ENCODE measurements at places on chromosomes 2 and 18.

GRCh38 chr2:16090650-16091575 is 150.6 kb downstream of the MYCN start:
- no peak for DNase-seq

DNA sequence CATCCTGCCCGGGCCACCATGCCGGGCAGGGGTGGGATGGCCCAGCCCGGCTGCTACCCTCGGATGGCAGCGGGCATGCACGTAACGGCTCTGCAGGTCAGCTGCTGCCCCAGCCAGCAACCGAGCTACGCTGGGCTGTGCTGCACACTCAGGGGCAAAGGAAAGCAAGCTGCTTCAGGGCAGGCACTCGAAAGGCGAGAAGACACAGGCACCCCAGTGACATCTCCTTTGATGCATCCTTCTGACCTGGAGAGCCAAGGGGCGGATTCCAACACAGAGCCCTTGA is 8.8 kb downstream of the HDAC4 start:
- DNase-seq: no peak

DNA sequence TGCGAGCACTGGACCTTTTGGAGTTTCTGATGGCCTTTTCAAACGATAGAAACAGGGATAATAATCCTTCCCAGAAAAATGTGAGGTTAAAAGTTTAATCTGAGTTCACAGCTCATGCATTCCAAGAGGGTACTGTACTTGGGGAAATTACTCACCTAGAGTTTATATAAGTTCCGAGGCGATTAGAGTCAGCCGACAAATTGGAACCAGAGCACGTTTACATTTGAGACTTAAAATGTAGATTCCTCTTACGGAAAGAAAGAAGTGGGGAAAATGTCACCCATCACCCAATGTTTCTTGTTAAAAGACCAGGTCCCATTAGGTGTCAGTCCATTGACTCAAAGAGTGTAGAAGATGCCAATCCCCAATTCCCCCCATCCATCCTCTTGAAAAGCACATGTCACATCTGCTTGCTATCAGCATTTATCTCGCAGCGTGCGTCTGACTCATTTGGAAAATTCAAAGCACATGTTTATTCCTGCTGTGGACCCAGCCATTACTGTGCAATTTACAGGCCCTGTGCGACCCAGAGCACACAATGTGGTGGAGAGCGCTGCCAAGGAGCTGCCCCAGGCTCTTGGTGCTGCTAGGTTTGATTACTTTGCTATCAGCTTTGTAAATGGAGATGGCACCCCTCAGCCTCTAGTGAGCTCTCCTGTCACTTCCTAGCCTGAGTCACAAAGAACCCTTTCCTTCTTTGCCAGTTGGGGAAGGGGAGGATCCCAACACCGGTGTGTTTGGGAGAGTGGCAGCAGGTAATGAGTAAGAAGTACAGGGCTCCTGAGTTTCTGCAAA is 104.8 kb downstream of the COLEC12 start:
- DNase-seq: no peak

DNA sequence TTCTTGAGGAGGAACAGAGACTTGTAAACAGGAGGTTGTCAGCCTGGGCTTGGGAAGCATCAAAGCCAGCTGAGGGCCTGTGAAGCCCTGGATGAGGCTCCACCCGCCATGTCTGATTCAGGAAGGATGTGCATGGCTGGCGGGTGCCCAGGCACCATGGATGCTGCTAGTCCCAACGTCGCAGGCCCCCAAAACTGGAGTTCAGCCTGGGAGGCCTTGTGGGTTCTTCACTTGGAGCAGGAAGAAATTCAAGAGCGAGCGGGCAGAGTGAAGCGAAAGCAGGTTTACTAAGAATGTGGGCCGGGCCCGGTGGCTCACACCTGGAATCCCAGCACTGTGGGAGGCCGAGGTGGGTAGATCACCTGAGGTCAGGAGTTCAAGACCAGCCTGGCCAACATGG is 12.1 kb upstream of the PXDN start:
- DNase-seq: no peak

GRCh38 chr2:151869291-151869690 is 41.1 kb upstream of the ARL5A start:
- DNase-seq: no peak

- DNase-seq: no peak
Measured at GRCh38 chr2:110810404-110810803, 78.0 kb downstream of the ACOXL start.

DNA sequence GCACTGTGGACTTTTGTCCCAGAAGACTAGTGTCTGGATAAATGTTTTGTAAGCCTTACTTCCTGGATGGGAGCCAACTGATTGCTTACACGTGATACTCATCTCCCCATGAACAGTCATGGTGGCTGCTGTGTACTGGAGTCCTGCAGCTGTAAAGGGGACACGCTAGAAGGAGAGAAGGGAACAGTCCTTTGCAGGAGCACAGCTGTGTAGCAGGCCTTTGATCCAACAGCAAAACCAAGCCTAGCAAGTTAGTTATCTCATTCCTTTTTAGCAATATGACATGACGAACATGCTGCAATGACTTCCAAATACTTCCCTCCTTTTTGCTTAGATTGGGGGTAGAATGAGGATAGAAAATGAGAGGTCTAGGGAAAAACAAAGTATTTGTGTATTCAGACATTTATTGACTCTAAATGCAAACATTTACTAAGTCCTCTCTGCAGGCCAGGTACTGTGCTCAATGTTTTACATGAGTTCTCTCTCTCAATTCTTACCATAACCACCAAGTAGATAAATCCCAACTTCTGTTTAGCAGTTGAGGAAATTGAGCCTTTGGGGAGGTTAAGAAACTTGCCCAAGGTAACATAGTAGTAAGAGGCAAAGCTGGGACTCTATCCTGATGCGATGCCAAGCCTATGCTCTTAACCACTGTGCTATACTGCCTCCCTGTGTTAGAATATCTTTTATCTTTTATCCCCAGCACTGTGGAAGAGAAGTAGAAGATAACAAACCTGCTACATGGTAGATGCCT is 55.4 kb upstream of the CD28 start:
- no peak for DNase-seq

DNA sequence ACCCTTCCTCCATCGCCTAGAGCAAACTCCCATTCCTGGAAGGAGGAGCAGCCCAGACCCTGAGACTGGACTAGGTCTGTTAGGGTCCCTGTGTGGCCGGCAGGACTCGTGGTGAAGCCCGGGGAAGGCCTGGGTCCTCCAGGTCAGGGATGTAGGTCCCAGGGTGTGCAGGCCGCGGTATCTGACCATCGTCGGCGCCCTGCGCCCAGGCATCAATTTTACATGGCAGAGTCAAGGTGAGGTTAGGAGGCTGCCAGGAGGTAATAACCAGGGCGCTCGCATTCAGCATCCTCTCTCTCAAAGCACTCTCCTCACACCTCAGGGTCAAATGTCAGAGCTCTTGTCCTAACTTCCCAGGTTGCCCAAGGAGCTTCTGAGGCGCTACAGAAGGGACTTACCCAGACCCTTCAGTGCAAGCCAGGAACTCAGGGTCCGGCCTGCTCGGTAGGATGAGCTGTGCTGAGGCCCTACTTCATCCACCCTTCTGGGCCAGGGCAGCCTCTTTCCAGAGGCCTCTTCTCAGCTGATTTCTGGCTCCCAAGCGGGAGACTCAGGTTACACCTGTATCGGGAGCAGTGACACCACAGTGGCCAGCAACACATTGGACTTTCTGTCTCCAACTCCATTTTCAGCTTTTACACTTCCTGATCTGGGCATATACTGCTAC is 628 bp downstream of the SH2D6 start:
- DNase-seq: no peak

GRCh38 chr2:73759904-73760303 is 20.0 kb downstream of the DUSP11 start:
- no peak for DNase-seq

GRCh38 chr18:59200787-59201186 is 19.2 kb upstream of the GRP start:
- DNase-seq: no peak

DNA sequence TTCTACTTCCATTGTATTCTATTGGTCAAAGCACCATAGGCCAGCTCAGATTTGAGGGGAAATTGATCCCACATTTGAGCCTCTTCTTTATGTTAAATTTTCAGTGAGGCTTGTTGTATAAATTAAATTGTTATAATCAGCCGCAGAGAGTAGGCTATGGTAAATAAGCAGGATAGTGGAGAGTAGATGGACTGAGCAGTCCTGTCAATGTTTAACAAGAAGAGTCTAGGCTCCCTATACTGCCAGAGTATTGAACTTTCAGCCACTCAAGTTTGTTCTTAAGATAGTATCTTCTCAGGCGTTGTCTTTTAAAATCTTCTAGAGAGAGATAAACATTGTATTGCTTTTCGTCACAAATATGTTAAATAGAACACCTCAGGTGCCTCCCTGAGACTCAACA is 100.9 kb downstream of the PRKRA start:
- no peak for DNase-seq

- DNase-seq: no peak
Measured at GRCh38 chr2:199018826-199019225, 438.9 kb downstream of the SATB2 start.

- DNase-seq: no peak
Measured at GRCh38 chr18:66439670-66440069, 164.2 kb downstream of the CDH19 start.

GRCh38 chr2:74031959-74032287 is 47.2 kb downstream of the TET3 start:
- no peak for DNase-seq

DNA sequence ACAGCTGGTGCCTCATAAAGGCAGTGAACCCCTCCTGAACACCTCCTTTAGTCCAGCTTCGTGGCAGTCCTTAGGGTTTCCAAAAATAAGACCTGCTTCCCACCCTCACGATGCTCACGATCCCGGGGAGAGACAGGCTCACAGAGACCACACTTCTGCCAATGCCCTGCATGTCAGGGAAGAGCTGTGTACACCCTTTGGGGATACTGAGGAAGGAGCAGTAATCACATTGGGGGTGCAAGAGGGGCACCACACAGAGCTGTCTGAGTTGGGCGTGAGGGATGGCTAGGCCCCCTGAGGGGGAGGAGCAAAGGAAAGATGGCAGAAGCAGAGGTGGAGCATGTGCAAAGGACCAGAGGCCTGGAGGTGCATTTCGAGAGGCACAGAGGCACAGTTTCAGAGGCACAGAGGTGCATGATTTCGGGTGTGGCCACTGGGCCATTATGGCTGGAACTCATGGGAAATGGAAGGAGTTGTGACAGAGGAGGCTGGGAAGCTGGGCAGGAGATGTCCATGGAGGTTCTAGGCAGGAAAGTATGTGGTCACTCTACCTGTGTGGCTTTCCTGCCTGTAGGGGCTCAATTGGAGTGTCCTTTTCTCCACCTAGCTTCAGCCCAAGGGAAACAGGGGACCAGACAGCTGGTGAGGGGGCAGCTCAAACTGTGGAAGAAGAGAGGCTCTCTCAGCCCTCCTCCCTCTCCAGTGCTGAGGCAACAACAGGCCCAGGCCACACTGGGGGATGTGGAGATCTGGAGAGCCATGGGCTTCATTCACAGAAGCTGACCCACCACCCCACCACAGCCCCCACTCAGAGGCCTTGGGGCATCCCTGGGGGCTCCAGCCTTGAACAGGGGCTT is 115.9 kb downstream of the CAPN13 start:
- no peak for DNase-seq

GRCh38 chr2:24913911-24914310 is 6.1 kb downstream of the ADCY3 start:
- no peak for DNase-seq

DNA sequence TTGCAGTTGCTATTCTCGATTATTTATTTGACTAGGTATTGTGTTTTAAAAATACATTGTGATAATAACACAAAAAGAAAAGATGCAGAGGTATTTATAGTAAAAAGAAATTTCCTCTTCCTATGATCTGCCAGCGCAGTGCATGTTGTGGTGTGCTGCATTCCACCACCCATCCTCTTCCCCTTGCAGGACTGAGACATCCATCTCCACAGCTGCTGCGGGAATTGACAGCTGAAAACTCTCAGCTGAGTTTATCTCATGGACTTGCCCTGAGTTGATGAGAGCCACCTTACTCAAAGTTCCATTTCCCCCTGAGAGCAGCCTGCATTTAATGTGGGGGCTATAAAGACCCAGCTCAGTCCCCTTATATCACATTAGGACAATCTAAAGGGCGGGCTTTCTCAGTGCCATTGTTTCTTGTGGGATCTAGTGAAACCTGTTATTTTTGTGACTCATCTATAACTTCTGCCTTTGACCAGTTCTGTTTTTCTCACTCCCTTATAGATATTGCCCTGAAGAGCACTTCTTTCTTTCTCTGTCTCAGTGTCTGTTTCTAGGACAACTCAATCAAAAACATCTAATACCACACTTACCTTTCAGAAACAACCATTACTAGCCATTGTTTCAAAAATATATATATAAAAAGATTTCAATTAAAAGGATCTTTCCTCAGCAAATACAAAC is 698.5 kb downstream of the NR4A2 start:
- DNase-seq: no peak

DNA sequence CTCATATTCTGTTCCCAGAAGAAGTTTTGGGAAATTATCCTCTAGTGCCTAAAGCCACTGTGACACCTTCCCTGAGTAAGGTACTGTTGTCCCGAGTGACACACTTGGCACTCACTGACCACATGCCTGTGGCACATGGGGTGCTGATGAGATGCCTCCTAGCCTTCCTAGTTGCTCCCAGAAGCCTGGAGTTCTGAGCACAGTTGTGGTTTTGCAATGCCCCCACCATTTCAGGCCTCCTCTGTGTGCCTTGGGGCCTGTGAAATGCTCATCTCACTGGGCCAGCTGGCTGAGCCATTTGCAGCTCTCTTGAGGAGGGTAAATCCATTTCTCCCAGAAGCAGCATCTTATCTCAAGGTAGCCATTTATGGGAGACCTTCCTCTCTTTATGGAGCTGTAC is 91.8 kb downstream of the DGKD start:
- DNase-seq: no peak

DNA sequence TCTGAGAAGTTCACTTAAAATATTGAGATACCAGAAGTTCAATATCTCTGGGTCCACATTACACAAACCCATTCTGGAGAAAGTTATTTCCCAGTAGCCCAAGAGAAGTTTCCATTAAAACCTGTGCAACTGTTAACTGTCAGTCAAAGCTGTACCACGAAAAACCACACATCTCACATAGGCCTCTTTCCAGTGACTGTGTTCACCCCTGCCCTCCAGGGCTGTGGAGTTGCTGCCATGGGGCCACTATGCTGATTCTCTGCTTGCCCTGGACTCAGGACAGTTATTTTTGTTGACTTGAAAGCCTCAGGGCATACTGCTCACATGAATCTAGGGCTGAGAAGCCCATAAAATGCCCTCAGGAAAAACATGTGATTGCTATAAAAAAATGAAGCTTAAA is 153.8 kb downstream of the PIEZO2 start:
- no peak for DNase-seq

DNA sequence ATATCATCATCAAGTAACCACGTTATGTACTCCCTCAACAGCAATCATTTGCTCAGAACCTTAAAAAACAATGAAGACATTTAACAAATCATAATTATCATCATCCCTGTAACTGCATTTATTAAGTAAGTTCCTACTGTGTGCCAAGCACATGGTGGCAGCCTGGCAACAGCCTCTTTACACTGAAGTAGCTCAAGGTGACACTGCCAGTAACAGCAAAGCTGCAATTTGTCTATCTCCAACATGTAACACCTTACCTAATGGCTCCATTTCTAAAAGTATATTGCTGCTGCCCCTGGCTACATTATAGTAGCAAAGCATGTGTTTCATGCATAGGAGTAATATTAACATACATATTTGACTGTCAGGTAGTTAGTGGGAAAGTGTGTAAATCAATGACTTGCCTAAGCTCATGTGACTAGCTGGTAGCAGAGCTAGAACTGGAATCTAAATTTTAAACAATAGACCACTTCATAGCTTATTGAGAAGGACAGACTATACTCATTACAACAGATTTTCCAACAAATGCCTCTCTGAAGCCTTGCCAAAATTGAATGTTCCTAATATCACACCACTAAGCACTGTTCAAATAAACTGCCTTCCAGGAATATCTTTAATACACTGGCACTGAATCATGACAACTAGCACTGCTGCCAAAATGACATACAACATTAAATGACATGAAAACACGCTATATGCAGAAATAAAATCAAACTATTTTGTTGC is 86.7 kb downstream of the L3MBTL4 start:
- DNase-seq: no peak

Measured in CD4-positive, alpha-beta T cell (primary cell).